Activated B cell treated with CpG ODN at 0.5 μM for 24 hours (primary cell): ENCODE measurements at places on chromosomes 5 and 9.

- H3K27ac ChIP-seq, result no peak overlapping the region
- H3K36me3 ChIP-seq, result no peaks in the 10 kb centered on the region
- no peak overlapping the region for H3K4me3 ChIP-seq
- H3K4me1 ChIP-seq, result no peaks in the 10 kb centered on the region
- peaks cover 8% of the 10 kb centered on the region for H3K27me3 ChIP-seq
Observed at GRCh38 chr9:119282476-119283077, 86.7 kb downstream of the BRINP1 start.

GRCh38 chr9:34203275-34203991 is 24.6 kb downstream of the UBAP1 start:
- no peak for DNase-seq
- H3K27me3 ChIP-seq, result no peaks in the 10 kb centered on the region
- no peak overlapping the region for H3K27ac ChIP-seq
- peaks cover 10% of the 10 kb centered on the region for H3K4me1 ChIP-seq

DNA sequence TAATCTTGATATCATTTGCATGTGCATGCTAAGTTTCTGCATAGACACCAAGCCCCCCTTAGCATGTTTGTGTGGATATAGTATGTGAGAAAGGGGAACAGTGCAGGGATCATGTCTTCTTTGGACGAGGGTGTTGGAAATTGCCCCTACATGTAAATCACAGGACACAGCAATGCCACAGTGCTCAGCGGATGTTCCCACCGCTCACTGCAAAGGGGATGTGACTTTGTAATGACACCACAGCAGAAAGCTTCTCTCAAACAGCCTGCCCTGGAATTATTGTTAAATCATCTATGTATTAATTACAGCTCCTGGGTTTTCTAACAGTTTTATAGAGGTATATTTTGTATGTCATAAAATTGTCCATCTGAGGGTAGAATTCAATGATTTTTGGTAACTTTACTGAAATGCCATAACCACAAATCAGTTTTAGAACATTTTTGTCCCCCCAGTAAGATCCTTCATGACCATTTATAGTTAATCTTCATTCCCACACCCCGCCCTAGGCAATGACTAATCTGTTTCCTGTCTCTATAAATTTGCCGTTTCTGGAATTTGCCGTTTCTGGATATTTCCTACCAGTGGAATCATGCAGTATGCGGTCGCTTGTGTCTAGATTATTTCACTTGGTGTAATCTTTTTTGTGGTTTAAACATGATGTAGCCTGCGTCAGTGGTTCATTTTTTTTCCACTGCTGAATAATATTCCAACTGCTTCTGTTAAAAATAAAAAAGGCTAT is 648.5 kb upstream of the WWC1 start:
- H3K27ac ChIP-seq, result no peak overlapping the region
- no peaks in the 10 kb centered on the region for H3K4me1 ChIP-seq
- H3K36me3 ChIP-seq, result no peaks in the 10 kb centered on the region
- no peak for DNase-seq

- H3K4me3 ChIP-seq, result no peak overlapping the region
- peaks cover 10% of the 10 kb centered on the region for H3K4me1 ChIP-seq
- no peaks in the 10 kb centered on the region for H3K27me3 ChIP-seq
- DNase-seq, result no peak
- peak overlapping the region; percentile 74 for H3K27ac ChIP-seq
Observed at GRCh38 chr9:114641967-114642366, 15.6 kb downstream of the TEX53 start.

DNA sequence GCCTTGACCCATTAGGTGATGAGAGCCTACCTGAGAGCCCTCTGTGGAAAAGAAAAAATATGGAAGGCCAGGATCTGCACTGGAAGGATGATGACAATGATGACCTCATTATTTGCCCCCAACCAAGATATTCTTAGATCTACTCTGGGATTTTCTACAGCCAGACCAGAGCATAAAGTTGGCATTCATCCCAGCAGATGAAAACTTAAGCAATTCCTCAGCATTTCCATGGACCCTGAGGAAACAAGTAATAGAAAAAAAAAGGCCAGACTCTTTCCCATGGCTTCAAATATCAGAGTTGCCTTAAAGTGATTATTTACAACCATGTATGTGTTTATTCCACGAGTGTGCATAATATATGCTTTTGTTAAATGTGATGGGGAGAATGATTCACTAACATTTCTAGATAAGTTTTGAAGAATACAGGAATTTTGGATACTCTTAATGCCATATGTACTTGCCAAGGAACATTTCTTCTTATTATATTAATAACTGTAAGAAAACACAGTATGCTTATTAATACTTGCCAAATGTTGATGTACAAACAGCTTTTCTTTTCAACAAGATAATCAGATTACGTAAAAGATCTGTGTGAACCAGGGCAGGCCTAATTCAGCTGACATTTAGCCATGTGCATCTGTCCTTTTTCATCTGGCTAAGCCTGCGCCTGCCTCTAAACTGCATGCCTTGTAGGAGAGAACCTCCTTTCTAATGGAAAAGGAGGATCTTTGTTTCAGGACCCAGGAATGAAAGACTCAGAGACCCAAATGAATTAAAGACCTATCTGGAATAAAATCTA is 94.8 kb downstream of the ARRDC3 start:
- H3K4me1 ChIP-seq, result no peaks in the 10 kb centered on the region
- no peak for DNase-seq
- no peaks in the 10 kb centered on the region for H3K27me3 ChIP-seq
- no peaks in the 10 kb centered on the region for H3K36me3 ChIP-seq
- H3K4me3 ChIP-seq, result no peak overlapping the region

DNA sequence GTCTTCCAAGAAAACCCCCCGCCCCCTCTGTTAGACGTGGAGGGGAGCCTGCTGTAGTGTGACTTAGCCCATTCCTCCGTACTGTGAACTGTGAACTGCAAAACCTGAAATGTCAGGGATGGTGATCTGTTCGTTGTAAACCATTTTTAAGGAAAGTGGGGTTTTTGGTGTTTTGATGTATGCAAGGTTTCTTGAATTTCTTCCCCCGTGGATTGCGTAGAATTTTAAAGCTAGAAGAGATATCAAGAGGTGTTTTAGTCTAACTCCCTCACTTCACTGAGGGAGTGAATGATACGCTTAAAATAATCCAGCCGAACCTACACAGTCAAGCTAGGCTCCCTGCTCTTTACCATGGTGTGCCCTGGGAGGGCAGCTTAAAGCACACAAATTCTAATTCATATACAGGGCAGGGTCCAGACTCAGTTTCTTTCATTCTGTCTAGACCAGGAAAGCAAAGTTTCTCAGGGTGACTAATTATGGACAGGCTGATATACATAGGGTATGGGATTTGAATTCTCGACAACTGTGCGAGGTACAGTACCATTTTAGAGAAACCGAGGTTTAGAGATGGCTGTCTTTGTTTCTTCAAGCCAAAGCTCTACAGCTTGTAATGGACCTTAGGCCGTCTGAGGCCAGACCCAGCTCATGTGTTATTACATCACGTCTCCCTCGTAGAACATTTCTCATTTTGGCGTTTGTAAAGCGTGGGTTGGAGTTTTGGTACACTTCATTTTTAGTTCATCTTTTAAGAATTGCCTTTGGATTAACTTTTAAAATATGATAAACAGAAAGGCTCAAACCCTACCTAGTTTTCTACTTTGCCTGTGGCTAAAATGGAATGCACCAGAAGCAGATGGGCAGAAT is 2.7 kb downstream of the PTGER4 start:
- DNase-seq, result no peak
- H3K36me3 ChIP-seq, result peaks cover 70% of the 10 kb centered on the region
- H3K27ac ChIP-seq, result peak overlapping the region; percentile 84
- peaks cover 72% of the 10 kb centered on the region for H3K4me1 ChIP-seq
- no peaks in the 10 kb centered on the region for H3K27me3 ChIP-seq
- peak overlapping the region; percentile 98 for H3K4me3 ChIP-seq
